SK-N-SH (cell line): ENCODE measurements at places on chromosomes 1 and 21. TPM values are rescaled to one million over a fixed set of nuclear protein-coding genes. Genes with fewer than 3 reads are reported as not detected.

Gene CENPL
- polyA plus RNA-seq, result 4.0 and 6.9 TPM in 2 replicates

DNA sequence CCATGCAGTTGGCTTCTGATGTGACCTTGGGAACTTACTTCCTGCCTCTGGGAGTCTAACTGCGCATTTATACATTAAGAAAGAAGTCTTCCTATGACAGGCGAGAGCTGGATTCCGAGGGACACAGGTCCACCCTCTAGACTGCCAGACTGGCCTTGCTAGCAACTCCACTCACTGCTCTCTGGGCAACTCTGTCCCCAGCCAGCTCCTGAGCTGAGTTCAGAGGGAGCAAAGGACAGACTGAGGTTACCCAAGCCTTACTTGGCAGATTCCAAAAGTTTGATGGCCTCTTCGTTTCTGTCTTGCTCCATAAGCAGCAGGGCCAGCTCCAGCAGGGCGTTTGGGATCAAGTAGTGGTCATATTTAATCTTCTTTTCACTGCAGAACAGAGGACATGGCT, 41.8 kb downstream of the TTC39A start:
- DNase-seq, result no peak
- H3K27me3 ChIP-seq, result no peaks in the 10 kb centered on the region
- H3K4me3 ChIP-seq, result no peak overlapping the region
- H3K27ac ChIP-seq, result no peak overlapping the region
- H3K4me1 ChIP-seq, result peaks cover 11% of the 10 kb centered on the region

Gene F5
- under 0.01 TPM in 1 of 2 replicates, not detected in the other for polyA plus RNA-seq

Gene GPATCH4
- polyA plus RNA-seq, result 36.6 and 46.8 TPM in 2 replicates

DNA sequence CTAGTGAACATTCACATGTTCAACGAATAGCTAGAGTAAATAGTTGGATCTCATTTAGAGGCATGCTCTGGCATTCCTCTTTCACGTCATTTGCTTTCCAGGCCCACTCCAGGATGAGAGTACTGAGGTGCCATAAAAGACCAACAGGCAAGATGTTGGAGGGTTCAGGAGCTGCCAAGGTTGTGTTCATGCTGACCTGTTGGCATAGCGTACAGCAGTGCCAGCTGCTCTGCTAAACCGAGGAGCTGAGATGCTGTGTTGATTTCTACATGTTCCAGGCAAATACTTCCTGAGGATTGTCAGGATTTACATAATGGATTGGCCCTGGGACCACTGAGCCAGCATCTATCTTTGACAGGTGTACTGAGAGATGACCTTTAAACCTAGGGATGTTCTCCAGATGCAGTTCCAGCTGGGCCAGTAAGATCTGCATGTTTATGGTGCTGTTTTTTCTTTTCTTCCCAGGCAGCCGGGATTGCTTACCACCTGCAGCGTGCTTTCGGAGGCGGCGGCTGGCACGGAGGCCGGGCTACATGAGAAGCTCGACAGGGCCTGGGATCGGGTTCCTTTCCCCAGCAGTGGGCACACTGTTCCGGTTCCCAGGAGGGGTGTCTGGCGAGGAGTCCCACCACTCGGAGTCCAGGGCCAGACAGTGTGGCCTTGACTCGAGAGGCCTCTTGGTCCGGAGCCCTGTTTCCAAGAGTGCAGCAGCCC, 66.9 kb downstream of the DISC1 start:
- no peaks in the 10 kb centered on the region for H3K36me3 ChIP-seq
- H3K27me3 ChIP-seq, result no peaks in the 10 kb centered on the region
- no peak overlapping the region; the same call in 1 of the 2 replicates for H3K27ac ChIP-seq

DNA sequence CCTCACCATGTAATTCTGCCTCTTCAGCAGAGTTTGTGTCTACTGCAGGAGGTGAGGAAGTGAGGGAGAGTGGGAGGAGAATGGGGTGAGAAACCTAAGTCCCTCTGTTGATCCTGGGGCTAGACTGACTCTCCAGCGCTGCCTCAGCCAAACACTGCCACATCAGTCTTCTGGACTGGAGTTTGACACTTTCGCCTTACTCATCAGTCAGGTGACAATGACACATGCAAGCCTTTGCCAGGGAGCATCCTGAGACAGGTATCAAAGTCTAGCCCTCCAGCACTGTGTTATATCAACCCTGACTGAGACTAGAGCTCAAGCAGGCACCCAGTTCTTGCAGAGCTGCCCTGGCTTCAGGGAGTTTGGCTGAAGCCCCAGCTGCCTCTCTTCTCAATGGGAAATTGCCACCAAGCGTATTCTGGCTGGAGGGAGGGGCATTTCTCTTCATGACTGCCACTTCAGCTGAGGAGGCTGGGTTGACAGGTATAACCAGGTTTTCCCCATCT, 33.3 kb upstream of the SUCO start:
- H3K36me3 ChIP-seq, result no peaks in the 10 kb centered on the region
- H3K27me3 ChIP-seq, result peaks cover 3% of the 10 kb centered on the region; the same call in 1 of the 2 replicates
- H3K4me3 ChIP-seq, result no peak overlapping the region
- H3K4me1 ChIP-seq, result peaks cover 4% of the 10 kb centered on the region

Gene SH2D2A
- polyA plus RNA-seq, result not detected in 2 replicates

GRCh38 chr21:34883491-34884271, 165.4 kb downstream of the RUNX1 start:
- no peaks in the 10 kb centered on the region for H3K27me3 ChIP-seq
- H3K4me1 ChIP-seq, result peaks cover 9% of the 10 kb centered on the region
- H3K27ac ChIP-seq, result peak overlapping the region; percentile 60
- DNase-seq, result no peak
- peak overlapping the region; percentile 81; the same call in 1 of the 2 replicates for H3K4me3 ChIP-seq

GRCh38 chr1:174135211-174135610, 24.1 kb upstream of the RABGAP1L start:
- no peak overlapping the region for H3K4me3 ChIP-seq
- no peak overlapping the region for H3K27ac ChIP-seq
- no peak for DNase-seq
- no peaks in the 10 kb centered on the region for H3K4me1 ChIP-seq
- no peaks in the 10 kb centered on the region for H3K36me3 ChIP-seq

- H3K36me3 ChIP-seq, result no peaks in the 10 kb centered on the region
- H3K27me3 ChIP-seq, result no peaks in the 10 kb centered on the region
- no peaks in the 10 kb centered on the region for H3K4me1 ChIP-seq
- H3K4me3 ChIP-seq, result no peak overlapping the region
These were observed 28.2 kb upstream of the ANKRD13C start for GRCh38 chr1:70382682-70383081.

DNA sequence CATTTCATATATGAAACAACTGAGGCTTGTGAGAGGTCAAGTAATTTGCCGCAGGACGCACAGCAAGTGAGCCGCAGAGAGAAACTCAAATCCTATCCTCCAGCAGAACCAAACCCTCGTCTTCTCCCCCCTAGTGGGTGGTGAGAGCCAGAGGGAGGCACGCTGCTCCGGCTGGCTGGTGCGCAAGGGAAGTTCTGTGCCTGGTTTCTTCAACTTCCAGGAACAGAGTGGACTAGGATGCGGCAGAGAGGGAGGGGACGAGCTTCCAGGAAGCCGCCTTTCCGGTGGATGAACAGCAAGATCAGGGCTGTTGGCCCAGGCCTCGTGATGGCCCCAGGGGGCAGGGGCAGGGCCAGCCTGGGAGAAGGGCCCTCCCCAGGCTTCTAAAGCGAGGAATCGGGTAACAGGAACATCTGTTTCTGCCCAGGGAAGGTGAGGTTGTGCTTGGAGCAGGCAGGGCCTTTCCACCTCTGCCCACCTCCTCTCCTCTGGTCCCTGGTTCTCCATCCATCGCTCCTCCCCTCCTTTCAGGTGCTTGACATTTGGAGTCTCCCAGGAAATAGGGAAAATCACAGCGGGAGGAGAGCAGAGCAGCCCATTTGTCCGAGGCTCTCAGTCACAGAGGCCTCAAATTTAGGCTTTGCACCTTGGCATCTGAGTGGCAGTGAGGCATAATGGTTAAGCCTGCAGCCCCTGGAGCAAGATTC, 16.8 kb upstream of the PDIK1L start:
- no peak overlapping the region for H3K27ac ChIP-seq
- H3K4me3 ChIP-seq, result no peak overlapping the region
- DNase-seq, result peak; percentile 61
- H3K27me3 ChIP-seq, result no peaks in the 10 kb centered on the region; the same call in 1 of the 2 replicates
- H3K4me1 ChIP-seq, result no peaks in the 10 kb centered on the region
- H3K36me3 ChIP-seq, result no peaks in the 10 kb centered on the region

Gene IL6R
- polyA plus RNA-seq, result 1.4 and 2.8 TPM in 2 replicates

Gene EPHB2
- polyA plus RNA-seq, result 18.6 and 25.2 TPM in 2 replicates

DNA sequence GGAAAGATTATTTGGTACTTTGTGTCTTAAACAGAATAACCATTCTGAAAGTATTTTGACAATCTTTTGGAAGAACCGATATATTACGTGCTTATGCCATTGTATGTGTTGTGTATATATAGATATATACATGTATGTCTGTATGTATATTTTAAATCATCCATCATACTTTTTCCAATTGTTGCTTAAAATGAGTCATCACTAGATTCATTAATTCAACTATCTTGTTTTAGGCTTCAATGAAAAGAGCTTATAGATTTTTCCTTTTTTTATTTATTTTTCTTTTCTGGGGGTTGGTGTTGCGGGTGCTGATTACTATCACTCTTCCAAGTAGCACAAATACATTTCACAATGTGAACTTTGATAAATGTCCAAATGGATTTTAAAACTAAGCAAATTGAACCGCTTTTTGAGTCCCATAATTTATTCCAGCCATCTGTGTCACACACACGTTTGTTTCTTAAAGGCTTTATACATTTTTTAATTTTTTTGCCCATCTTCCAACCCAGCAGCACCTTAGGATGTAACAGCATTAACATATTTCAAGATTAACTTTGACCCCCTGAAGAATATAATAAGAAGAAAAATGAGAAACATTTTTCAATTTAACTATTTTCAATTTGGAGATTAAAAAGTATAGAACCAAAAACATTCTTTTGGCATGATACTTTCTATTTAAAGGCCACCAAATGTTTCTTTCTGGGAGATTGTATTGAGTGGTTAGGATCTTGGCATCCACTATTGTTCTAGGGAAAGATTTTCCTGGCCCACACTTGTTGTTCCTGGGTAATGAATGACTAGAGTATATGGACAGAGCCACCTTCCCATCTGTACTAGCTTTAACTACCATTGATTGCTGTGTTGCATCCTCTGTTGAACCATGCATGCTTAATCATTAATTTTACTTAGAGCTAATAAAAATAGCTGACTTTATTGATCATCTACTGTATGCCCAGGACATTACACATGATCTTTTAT, 9.3 kb upstream of the DPYD start:
- no peak overlapping the region for H3K4me3 ChIP-seq
- H3K27me3 ChIP-seq, result no peaks in the 10 kb centered on the region

Gene ETNK2
- polyA plus RNA-seq, result 16.1 and 20.1 TPM in 2 replicates

GRCh38 chr1:89277725-89278124, 5.1 kb upstream of the GBP5 start:
- H3K4me3 ChIP-seq, result no peak overlapping the region
- DNase-seq, result no peak
- H3K27me3 ChIP-seq, result no peaks in the 10 kb centered on the region
- no peak overlapping the region for H3K27ac ChIP-seq
- H3K4me1 ChIP-seq, result peaks cover 7% of the 10 kb centered on the region; the same call in 1 of the 2 replicates
- no peaks in the 10 kb centered on the region for H3K36me3 ChIP-seq

DNA sequence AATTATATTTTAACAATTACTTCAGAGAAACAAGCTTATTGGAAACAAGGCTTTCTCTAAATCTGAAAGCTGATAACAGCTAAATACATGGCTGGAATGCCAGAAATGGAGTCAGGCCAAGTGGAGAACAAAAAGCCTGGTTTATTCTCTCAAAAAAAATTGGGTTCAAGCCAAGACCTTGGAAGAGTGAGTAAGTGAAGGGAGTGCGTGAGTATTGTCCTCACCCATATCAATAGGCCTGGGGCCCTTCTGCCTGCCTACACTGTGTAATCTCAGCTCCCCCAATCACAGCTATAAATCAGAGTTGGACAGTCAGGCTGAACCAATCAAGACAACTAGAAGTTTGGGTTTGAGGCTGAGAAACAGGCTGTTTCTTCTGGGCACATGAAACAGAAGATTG, 7.4 kb downstream of the KYAT3 start:
- H3K36me3 ChIP-seq, result peaks cover 27% of the 10 kb centered on the region
- no peaks in the 10 kb centered on the region for H3K27me3 ChIP-seq
- peaks cover 34% of the 10 kb centered on the region for H3K4me1 ChIP-seq
- H3K4me3 ChIP-seq, result no peak overlapping the region
- peak; percentile 73 for DNase-seq

- no peak for DNase-seq
- no peaks in the 10 kb centered on the region for H3K36me3 ChIP-seq
- no peak overlapping the region for H3K4me3 ChIP-seq
- H3K4me1 ChIP-seq, result no peaks in the 10 kb centered on the region; the same call in 1 of the 2 replicates
- no peaks in the 10 kb centered on the region for H3K27me3 ChIP-seq
These were observed 66.0 kb upstream of the HMGB4 start for GRCh38 chr1:33797849-33798248.

DNA sequence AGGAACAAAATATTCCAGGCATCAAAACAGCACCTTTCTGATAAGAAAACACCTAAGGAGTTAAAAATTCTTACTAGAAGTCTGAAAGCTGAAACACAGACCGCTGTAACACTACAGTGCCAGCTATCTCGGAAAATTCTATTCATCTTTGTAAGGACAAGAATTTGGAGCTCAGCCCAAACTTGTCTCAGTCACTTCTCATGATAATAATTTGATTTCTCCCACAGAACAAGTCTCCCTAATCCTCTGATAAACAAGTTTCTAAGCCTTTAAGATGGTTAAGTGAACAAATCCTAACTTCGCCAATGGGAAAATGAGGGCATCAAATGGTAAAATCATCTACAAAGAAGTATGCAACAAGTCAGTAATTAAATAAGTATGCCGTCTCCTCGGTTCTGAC, 59.9 kb downstream of the SIPA1L2 start:
- no peak overlapping the region for H3K27ac ChIP-seq
- no peaks in the 10 kb centered on the region for H3K36me3 ChIP-seq
- H3K4me3 ChIP-seq, result no peak overlapping the region
- DNase-seq, result no peak
- H3K4me1 ChIP-seq, result peaks cover 2% of the 10 kb centered on the region
- H3K27me3 ChIP-seq, result no peaks in the 10 kb centered on the region

DNA sequence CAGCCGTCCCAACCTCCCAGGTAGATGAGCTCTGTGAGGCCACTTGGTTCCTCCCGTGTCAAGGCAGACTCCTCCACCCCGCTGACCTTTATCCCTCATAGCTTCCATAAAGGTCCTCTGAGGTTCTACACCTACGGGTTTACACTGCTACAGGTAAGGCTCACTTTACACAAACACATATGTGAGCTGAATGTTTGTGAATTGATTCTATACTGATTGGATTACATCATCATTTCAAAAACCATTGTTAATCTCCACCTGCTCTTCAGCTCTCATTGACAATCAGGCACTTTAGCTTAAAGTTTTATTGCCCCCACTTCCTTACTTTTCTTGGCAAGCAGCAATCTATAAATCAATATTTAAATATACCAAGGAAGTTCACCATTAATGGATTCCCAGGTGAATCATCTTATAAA, 12.8 kb upstream of the RGS16 start:
- no peaks in the 10 kb centered on the region for H3K36me3 ChIP-seq
- no peaks in the 10 kb centered on the region for H3K27me3 ChIP-seq
- H3K4me1 ChIP-seq, result peaks cover 18% of the 10 kb centered on the region

GRCh38 chr1:24009406-24009805, 29.3 kb upstream of the SRSF10 start:
- DNase-seq, result no peak
- no peaks in the 10 kb centered on the region for H3K27me3 ChIP-seq
- no peaks in the 10 kb centered on the region for H3K36me3 ChIP-seq
- no peak overlapping the region for H3K4me3 ChIP-seq
- H3K4me1 ChIP-seq, result no peaks in the 10 kb centered on the region
